ENCODE measurements at places on chromosomes 2 and 18.

GRCh38 chr2:175205523-175205922 lies 24.0 kb upstream of the ATP5MC3 start:
- no peak for DNase-seq

DNA sequence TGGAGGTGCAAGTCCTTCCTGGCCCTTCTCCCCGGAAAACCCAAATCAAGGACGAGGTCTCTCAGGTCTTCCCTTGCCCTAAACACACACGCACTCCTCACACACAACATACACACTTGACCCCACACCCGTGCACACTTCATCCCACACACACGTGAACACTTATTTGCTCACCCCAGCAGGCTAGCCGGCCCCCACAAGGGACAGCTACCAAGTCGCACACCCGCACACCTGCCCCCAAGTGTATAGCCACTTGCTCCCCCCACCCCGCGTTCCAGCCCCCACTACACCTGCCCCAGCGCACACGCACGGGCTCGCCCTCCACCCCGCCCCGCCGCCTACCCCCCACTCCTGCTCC lies 359 bp downstream of the TGFBRAP1 start:
- no peak for DNase-seq

GRCh38 chr18:61475931-61476330 lies 142.7 kb downstream of the CDH20 start:
- DNase-seq, result no peak

GRCh38 chr2:197269815-197270214 lies 40.8 kb downstream of the ANKRD44 start:
- DNase-seq, result no peak

DNA sequence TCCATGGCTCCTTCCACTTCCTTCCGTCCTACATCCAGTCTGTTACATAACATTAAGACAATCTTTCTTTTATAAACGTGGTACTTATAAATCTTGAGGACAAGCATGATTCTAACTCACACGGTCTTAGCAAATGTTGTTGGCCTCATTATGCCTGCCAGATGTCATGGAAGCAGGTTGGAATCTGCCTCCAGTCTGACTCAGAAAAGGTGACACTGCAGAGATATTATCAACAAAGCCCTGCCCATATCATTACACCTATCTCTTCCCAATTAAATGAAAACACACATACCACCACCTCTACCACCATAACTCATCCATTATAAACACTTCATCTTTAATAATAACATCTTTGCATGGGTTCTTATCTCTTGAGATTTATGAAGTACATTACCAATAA lies 334.7 kb upstream of the CHAC2 start:
- DNase-seq, result no peak

GRCh38 chr2:29894822-29895614 lies 26.4 kb downstream of the ALK start:
- no peak for DNase-seq

- DNase-seq, result peak; percentile 84
Measured at GRCh38 chr2:11129598-11130449, 25.4 kb upstream of the SLC66A3 start.

- no peak for DNase-seq
Measured at GRCh38 chr2:96579422-96579821, 42.9 kb downstream of the ARID5A start.

DNA sequence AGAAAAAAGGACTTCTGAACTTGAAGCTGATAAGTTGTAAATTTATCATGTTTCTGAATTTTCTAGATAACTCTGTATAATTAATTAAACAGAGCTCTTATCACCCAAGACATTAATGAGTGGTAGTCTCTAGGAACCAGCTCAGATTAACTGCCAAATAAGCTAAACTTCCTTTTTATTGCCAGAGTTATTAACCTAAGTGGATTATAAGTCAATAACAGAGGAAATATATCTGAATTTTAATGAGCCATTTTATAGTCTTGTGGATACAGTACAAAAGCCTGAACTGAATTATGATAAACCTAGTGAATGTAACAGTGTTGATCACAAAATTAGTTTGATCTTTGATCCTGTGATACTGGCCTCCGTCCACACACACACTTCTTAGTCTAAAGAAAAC lies 111.5 kb downstream of the COMMD1 start:
- no peak for DNase-seq

- no peak for DNase-seq
Measured at GRCh38 chr18:36294031-36294430, 3.5 kb upstream of the FHOD3 start.

DNA sequence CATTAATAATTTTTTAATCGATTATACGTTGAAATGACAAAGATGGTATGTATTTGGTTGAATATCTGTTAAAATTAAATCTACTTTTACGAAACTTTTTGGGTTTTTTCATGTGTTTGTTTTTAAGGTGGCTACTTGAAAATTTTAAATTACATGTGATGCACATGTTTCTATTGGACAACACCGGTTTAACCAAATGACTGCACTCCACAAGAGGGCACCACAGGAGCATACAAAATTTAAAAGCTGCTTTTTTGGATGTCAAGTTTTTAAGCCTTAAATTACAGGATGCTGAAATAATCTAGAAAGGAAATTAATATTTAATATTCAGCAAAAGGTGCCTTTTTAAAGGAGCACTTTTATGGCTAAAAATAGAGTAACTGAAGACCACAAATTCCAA lies 98.7 kb downstream of the ACVR1 start:
- DNase-seq, result no peak

- DNase-seq, result peak; percentile 71
Measured at GRCh38 chr2:234533626-234534025, 36.7 kb upstream of the ARL4C start.

GRCh38 chr2:58099096-58099769 lies 52.6 kb downstream of the VRK2 start:
- no peak for DNase-seq

DNA sequence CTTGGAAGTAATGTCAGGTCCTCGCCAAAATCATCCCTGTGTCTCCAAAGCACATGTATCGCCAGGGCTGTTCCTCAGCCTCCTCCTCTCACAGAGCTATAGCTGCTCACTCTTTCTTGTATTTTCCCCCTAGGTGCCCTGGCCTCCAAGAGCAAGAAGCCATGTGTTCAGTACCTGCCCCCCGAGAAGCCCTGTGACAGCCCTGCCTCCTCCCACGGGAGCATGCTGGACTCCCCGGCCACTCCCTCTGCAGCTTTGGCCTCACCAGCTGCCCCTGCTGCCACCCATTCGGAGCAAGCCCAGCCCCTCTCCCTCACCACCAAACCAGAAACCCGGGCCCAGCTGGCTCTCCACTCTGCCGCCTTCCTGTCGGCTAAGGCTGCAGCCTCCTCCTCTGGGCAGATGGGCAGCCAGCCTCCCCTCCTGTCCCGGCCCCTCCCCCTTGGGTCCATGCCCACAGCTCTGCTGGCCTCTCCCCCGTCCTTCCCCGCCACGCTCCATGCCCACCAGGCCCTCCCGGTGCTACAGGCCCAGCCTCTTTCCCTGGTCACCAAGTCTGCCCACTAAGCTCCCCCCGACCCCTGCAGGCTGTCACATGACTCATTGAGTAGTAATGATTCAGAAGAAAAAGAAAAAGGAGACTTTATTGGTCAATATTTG lies 18.8 kb downstream of the TGOLN2 start:
- peak; percentile 92 for DNase-seq

GRCh38 chr2:112584891-112585250 lies 462 bp downstream of the CHCHD5 start:
- DNase-seq, result no peak

DNA sequence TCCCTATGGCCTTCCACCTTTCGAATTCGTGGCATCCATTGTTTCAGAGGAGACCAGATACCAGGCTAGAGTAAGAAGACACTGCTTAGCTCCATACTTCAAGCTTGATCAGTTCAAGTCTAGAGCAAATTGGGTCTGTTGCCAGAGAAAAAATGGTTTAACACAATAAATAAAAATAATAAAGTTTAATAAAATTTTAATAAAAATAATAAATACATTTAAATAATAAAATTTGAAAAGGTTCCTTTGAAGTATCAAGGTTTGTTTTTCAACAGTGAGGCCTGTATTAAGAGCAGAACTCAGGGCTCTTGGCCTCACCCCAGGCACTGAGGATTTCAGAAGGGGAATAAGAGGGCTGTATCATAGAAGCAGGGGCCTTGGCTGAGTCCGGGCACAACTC lies 105.6 kb upstream of the REV1 start:
- no peak for DNase-seq

GRCh38 chr18:76721207-76721996 lies 101.0 kb upstream of the ZNF236 start:
- DNase-seq, result no peak
